ENCODE measurements at places on chromosomes 11 and 22.
A peak's percentile ranks its signal among the peaks of the same experiment; 100 is the strongest.

DNA sequence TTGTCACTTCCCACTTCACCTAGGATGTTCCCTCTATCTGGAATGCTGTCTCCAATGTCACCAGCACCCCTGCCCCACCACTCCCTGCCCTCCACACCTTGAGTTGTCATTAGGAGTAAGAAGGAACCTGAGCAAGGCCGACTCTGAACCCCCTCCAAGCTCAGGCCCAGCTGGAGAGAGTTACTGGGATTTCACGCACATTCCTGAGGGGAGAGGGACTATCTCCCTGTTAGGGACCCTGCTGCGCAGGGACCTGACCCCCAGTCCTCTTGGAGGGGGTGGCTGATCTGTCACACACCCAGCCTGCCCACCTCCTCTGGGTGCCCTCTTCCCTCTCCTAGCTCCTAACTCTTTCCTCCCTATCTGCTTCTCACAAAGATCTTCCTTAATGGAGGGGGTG lies 81.7 kb downstream of the NECTIN1 start:
- DNase-seq, result no peak

DNA sequence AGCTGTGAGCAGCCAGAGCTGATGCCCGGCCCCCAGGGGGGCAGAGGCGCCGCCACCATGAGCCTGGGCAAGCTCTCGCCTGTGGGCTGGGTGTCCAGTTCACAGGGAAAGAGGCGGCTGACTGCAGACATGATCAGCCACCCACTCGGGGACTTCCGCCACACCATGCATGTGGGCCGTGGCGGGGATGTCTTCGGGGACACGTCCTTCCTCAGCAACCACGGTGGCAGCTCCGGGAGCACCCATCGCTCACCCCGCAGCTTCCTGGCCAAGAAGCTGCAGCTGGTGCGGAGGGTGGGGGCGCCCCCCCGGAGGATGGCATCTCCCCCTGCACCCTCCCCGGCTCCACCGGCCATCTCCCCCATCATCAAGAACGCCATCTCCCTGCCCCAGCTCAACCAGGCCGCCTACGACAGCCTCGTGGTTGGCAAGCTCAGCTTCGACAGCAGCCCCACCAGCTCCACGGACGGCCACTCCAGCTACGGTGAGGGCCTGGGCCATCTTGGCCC lies 6.1 kb downstream of the CDC42EP1 start:
- DNase-seq, result no peak

DNA sequence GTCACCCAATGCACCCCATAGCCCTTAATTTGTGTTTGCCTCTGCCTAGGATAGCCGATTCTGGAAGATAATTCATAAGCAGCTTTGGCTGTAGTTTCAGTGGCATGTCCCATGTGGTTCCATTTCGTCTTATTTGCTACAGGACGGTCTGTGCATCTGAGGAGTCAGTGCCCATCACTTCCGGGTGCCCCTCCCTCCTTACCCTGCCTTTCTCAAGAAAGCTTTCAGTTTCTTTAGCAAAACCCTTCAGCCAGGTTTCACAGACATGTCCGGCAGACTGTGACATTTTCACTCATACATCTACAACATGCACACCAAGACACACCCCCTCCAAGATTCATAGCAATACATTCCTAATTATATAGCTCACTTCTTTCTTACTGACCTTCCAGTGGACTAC lies 14.3 kb downstream of the TP53AIP1 start:
- no peak for DNase-seq

DNA sequence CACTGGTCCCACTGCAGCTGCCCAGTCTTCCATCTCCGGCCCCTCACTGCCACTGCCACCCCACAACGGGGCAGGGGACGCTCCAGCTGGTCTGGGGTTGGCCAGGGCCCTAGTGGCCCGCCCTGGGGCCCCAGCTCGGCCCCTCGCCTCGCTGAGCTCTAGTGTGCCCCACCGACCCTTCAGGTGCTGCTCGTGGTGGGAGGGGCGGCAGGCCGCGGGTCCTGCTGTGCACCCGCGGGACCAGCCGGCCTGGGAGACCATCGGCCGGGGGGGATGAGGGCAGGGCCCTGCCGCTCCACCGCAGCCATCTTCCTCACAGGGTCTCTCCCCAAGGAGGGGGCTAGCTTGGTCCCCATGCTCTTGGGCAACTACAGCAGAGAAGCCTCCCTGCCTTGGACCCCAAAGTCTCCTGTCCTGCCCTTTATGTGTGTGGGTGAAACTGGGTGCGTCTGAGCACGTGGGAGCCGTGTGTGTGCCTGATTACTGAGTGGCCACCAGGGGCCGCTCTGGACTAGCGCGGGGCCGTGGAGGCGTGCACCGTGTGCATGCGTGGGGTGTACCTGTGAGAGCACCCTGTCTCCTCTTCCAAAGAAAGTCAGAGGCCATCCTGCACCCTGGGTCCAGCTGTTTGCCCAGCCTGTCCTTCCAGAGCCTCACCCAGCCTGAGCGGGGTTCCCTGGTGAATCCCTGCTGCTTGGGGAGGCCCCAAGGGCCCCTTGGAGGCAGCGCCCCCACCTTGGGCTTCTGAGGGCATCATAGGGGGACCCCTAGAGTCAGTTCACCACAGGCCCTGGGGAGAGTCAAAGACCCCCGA lies 6.0 kb upstream of the ACR start:
- peak; percentile 55 for DNase-seq

DNA sequence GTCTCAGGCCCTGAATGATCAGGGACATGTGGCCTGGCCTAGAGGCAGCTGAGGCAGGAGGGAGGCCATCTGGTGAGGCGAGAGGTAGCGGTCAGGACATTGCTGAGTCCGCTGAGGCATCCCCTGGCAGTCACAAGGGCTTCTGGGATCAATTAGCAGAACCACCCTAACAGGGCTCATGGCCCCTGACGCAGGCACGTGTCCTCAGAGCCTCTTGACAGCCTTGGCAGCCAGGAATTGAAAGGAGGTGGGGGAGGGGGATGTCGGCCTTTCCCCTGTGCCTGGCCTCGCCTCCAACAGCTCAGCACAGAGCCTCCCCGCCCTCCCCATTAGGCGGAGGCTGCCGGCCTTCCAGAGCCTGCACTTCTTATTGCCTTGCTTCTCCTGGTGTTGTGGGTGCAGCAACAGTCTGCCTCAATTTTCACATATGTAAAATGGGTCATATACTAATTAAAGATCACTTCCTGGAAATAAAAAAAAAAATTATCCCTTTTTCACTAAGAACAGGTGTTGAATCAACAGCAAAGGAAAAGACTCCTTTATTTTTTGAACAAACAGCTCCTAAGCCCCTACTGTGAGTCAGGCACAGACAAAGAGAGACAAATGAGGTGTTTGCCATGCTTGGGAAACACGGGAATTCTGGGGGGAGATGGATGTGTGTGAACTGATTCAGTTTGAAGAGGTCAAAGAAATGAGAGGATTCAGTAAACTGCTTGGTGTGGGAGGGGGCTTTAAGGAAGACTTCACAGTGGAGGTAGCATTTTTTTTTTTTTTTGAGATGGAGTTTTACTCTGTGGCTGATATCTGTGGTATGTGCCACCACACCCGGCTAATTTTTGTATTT lies 55.3 kb downstream of the NFAM1 start:
- peak; percentile 41 for DNase-seq

- DNase-seq, result no peak
Measured at GRCh38 chr11:15141381-15141780, 26.7 kb downstream of the INSC start.

DNA sequence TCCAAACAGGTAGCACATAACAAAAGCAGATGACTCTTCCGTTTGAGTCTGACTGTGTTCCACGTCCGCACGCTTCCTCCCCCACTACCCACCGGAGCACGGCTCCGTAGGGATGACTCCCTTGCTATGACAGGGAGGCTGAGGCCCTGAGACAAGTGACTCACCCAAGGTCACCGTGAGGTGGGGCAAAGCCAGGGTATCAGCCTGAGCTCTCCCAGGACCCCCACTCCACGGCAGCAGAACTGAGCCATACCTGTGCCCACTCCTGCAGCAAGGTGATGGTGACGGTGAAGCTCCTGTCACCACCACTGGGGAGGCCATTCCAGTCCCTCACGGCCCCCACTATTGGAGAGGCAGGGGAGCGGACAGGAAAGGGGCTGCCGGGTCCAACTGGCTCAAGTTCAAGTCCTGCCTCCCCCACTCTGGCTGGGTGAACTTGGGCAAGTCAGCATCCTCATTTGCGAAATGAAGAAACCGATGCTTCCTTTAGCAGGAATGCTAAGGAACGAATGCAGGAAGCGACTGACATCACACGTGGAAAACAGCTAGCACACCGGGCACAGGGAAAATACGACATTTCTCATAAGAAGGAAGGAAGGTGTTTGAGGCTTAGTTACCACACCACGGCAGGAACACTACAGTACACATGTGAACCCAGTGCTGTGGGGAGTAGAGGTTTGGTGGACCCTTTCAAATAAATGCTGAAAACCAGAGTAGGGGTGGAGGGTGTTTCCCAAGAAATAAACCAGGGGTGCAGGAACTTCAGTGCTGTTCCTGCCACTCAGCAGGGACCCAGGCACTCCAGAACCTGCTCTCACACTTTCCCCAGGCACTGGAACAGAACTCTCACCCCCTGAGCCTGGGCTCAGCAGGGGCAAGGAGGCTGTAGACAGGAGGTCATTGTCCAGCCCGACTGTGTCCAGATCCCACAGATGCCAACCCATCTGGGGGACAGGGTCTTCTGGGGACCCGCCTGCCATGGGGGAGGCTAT lies 32.4 kb upstream of the CBX7 start:
- DNase-seq, result peak; percentile 21

- DNase-seq, result no peak
Measured at GRCh38 chr11:109027851-109028250, 363.0 kb downstream of the DDX10 start.

GRCh38 chr22:31271485-31271884 lies 20.8 kb downstream of the PIK3IP1 start:
- DNase-seq, result peak; percentile 65

- DNase-seq, result no peak
Measured at GRCh38 chr22:29328566-29329500, 13.3 kb upstream of the RASL10A start.

- peak; percentile 63 for DNase-seq
Measured at GRCh38 chr11:36622431-36623136, 24.5 kb upstream of the RAG2 start.

DNA sequence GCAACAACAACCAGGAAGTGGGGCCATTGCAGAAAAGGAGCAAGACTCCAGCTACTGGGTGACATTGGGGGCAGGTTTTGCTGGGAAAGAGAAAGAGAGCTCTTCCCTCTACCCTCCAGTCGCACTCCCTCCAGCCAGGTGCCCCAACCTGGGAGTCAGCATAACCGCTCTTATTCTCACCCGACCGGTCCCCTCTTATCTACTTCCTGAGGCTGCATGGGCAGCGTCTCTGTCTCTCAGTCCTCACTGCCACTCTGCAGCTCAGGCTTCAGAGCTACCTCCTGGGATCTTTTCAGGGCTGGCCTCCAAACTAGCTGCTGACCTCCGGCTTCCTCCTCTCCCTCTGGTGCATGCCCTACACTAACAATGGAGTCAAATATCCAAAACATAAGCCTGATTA lies 5.1 kb downstream of the ZNF70 start:
- DNase-seq, result no peak

DNA sequence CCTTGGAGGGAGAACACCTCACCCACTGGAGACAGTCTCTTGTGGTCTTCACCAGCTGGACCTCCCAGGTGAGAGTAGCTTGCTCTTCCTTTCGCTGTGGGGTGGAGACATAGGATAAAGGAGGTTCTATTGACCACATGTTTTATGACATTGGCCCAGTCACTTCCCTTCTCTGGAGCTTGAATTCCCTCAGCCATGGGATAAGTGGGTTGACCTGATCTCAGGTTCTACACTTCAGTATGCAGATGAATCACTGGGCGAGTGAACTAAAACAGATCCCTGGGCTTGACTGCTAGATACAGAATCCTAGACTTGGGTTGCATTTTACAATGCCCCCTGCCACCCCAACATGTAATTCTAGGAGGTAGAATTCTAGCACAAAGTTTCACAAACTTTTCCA lies 54.8 kb upstream of the PRSS23 start:
- no peak for DNase-seq

All from choroid plexus epithelial cell (primary cell).